ENCODE measurements at places on chromosomes 11 and 22.

DNA sequence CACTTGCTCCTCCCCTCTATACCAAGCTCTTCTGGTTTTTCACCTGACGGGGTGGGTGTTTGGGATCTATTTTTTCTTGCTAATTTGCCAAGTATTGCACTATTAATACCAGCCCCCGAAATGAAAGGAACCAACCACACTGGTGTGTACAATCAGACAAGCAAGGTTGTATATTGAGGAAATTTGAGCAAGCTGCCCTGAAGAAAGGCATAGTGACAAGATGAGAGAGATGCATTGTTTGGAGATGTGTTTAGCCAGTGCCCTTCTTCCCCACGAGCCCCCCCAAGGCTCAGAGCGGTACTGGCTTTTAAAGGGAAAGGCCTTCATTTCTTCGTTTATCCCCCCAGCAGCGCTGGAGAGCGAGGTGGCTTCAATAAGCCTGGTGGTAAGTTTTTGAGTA is 15.2 kb upstream of the GAS2L1 start:
- no peak for DNase-seq

GRCh38 chr22:45597460-45598192 is 74.0 kb upstream of the ATXN10 start:
- DNase-seq: no peak

- no peak for DNase-seq
Measured at GRCh38 chr22:22897091-22897490, 9.5 kb downstream of the IGLL5 start.

- DNase-seq: no peak
Measured at GRCh38 chr22:21966643-21967516, 14.2 kb upstream of the PPM1F start.

GRCh38 chr11:114820621-114821020 is 142.3 kb downstream of the NXPE2 start:
- no peak for DNase-seq

DNA sequence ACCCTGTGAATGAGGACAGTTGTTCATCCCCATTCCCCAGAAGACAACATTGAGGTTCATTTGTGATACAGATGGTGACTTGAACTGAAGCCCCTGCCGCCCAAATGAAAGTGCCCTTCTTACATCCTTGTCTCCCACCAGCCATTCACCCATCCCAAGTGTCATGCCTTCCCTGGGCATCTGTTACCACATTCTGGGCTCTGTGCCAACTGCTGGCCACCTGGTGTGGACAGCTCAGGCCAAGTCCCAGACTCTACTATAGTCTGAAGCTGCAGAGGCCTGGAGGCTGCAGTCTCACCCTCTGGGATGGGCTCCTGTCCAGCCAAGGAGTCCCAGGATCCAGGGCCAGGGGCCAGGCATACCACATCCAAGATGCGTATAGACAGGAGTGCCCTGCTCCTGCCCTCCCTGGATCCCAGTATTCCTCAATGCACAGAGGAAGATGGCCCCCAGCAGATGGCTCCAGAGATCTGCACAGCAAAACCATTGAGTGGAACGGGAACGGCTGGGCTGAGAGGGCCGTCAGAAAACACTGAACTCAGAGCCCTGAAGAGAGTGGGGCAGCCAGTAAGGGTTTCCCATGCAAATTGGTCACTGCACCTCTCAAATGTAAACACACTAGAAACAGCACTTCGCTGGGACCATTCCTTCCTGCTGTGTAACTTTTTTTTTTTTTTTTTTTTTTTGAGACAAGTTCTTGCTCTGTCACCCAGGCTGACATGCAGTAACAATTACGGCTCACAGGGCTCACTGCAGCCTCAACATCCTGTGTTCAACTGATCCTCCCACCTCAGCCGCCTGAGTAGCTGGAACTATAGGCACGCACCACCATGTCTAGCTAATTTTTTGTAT is 22.8 kb downstream of the ARRB1 start:
- DNase-seq: peak; percentile 50

DNA sequence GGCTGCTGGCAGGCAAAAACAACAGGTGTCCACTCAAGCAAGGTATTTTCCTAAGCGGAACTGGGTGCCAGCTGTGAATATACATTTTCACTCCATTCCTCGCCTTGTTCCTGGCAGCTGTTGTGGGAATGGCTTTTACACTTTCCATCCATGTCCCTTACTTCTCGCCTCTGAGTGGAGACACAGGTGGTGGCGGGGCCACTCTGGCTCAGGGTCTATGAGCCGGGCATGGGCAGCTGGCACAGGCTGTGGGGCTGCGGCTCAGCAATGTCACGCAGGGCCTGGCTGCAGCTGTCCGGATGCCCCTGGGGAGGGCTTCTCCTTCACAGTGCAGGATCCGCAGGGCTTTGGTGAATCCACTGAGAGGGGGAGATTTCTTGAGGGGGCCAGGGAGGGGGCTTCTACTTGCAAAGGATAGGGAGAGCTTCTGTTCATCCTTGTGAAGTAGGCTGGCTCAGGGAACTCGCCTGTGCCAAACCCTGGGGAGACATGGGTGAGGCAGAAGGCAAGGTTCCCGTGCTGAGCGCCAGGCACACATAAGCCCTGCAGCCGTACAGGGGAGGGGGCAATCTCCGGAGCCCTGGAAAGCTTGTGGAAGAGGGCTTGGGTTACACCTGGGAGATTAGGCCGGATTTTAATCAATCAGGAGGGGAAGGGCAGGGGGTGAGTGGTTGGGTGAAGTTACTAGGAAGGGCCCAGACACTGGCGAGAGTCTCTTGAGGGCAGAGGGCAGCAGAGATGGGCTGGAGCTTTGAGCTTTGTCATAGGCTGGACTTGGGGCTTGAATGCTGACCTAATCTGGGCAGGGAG is 45.7 kb downstream of the KCNQ1OT1 start:
- DNase-seq: no peak

- no peak for DNase-seq
Measured at GRCh38 chr11:96094156-96094555, 170.2 kb upstream of the MTMR2 start.

DNA sequence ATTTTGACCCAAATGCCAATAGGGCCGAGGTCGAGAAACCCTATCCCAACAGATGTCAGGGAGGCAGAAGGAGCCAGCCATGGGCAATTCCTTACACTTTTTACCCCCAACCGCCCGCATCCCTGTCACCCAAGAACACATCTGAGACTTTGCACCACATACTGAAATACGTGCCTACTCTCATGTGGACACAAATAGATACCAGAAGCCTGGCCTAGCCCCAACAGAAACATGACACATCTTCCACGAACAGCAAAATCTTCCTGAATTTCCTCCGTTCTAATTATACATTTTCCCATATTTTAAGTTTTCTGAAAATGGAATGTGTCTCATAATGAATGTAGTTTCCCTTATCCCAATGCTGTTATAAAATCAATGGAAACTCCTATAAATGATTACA is 64.7 kb downstream of the SLC1A2 start:
- no peak for DNase-seq

- DNase-seq: no peak
Measured at GRCh38 chr11:100397401-100397800, 289.7 kb upstream of the ARHGAP42 start.

DNA sequence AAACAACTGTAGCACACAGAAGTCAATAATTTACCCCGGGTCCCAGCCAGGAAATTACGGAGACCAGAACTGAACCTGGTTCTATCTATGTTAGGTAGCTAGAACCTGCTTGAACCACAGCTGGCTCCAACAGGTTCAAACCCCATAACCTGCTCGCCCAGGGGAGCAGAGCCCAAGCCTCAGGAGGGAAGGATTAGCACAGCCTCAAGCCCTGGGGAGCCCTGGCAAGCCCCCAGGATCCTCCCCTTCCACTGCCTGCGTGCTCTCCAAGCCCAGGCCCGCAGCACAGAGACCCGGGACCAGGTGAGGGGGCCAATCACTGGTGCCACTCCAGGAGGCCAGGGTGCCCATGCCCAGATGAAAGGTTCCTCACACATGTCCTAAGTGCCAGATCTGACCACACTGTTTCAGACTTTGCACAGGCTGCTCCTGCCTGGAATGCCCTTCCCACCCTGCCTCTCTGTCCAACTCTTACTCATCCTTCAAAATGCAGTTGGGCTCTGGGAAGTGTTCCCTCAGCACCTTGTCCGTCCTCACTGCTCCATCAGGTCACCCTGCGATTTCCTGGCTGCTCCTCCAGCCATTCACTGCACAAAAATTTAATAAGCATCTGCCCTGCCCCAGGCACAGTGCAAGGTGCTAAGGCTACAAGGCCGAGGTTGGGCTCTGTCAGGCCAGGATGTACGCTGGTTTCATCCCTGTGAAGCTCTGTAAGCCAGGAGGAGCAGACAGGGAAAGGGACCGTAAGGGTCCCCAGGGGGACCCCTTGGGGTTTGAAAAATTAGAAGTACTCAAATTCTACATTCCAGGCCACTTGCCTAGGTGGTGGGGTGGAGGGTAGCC is 32.2 kb downstream of the ARRB1 start:
- no peak for DNase-seq

DNA sequence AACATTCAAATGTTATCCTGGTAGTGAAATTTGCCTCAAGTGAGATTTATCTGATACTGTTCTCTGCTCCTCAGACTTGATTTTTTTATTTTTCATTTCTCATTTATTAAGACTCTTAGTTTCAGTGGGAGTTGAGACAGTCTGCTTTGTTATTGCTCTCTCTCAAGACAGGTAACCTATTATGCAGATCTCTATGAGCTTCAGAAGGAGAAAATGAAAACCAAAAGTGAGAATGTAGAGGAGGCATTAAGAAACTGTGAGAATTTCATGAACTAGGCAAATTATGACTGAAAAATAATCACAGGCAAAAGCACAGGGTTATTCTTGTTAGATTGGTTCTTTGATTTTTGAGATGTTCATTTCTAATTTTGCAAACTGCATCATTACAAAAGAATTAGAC is 290.0 kb upstream of the CHORDC1 start:
- DNase-seq: no peak

DNA sequence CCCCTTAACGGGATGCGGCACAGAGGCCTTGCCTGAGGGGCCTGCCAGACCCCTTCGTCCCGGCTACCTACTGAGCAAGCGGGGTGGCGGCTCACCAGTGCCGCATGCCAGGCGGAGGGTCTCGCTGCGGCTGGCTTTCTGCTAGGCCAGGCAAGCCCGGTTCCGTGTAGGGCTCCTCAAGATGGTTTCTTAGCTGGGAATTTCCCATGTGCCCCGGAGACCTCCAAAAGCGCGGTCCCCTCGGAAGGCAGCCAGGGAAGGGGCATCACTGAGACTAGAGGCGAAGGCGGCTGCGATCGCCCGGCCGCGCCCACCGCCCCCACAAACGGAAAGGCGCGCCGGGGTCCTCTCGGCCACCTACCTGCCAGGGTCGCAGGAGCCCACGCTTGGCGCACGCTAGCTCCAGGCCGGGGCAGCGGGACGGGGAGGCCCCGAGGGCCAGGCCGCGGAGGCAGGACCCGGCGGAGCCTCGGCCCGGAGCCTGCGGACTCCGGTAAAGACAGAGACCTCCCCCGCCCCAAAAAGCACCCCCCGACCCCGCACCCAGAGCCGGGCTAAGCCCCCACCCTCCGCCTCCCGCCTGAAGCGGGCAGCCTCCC is 23.8 kb downstream of the MICAL3 start:
- peak; percentile 34 for DNase-seq

DNA sequence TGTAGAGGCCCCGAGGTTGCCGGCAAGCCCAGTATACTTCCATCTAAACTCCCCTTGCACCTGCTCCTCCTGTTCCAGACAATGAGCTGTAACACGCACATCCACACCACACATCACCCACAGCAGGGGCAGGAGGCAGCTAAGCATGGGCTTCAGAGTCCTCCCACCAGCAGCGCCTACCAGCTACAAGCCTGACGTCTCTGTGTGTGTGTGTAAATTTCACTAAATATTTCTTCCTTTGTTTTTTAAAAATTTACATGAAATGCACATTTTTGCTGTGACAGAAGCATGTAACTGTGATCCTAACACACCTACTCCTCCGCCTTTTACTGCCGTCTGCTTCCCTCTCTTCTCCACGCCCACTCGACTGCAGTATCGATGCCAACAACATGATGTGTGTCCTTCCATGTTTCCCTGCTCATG is 29.4 kb upstream of the PACSIN2 start:
- no peak for DNase-seq

- DNase-seq: no peak
Measured at GRCh38 chr11:108224366-108224765, 1.5 kb downstream of the ATM start.

DNA sequence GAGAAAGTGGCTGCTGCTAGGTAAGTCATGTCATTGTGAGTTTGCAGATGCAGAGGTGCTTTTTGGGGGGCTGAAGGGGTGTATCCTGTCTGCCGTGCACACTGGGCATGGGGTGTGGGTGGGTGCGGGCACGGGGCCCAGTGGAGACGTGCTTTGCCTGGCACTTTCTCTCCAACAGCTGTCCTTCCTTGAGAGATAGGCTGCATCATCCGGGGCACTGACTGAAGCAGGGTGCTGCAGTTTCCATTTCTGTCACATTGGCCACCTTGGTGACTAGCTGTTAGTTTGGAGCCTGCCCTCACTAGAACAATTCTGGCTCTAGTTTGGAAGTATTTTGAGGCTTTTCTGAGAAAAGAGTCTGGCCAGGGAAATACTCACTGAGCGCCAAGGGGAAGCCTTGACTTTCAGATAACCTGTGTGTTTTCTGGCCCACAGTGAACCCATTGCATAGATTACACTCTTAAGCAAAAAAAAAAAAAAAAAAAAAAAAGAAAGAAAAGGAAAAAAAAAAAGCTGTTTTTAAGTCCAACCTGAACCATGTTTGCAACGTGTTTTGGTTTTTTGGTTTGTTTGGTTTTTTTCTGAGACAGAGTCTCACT is 219.2 kb downstream of the NAV2 start:
- no peak for DNase-seq

DNA sequence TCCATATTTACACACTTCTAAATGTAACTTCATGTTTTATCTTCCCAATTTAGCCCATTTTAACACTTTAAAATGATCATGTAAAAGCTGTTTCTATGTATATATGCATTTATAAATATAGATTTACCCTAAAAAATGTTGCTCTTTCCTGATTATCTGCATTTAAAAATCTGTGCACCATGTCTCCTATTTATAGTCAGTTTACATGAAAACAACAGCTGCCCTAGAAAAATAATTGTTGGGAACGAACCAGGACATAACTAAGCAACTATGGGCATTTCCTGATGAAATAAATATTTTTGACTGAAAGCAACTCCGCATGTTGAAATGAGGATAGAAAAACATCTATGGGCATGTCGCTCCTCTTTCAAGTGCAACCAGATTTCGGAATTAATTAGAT is 1368.2 kb downstream of the FAM181B start:
- no peak for DNase-seq

GRCh38 chr11:59102259-59102765 is 4.7 kb upstream of the FAM111B start:
- peak; percentile 74 for DNase-seq

- DNase-seq: peak; percentile 48
Measured at GRCh38 chr22:17980638-17981051, 43.7 kb downstream of the MICAL3 start.

- no peak for DNase-seq
Measured at GRCh38 chr11:61149624-61150615, 11.3 kb downstream of the VPS37C start.

GRCh38 chr11:131917634-131918384 is 547.4 kb downstream of the NTM start:
- no peak for DNase-seq

DNA sequence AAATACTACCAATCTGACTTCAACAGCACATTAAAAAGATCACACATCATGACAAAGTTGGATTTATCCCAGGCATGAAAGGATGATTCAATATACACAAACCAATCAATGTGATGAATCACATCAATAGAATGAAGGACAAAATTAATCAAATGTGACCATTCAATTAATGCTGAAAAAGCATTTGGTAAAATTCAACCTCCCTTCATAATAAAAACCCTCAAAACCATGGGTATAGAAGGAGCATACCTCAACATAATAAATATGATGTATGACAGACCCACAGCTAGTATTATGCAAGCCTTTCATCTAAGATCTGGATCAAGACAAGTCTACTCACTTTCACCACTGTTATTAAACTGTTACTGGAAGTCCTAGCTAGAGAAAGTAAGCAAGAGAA is 921.7 kb upstream of the RAG2 start:
- no peak for DNase-seq

Data from activated naive CD8-positive, alpha-beta T cell treated with anti-CD3 and anti-CD28 coated beads, Interleukin-2, amount 50 U/mL, for 24 hours (primary cell).